ENCODE measurements at places on chromosomes 11 and 22. TPM values are rescaled to one million over a fixed set of nuclear protein-coding genes. Genes with fewer than 3 reads are reported as not detected.

CDKN1C gene
- total RNA-seq, result 0.19 TPM

PATZ1 gene
- 27.3 TPM for total RNA-seq

MOV10L1 gene
- not detected for total RNA-seq

POLR2L gene
- total RNA-seq, result 137 TPM

MGAT3 gene
- 38.5 TPM for total RNA-seq

SCN4B gene
- total RNA-seq, result not detected

VPS11 gene
- 25.9 TPM for total RNA-seq

PDGFD gene
- 0.08 TPM for total RNA-seq

GAS2 gene
- 29.2 TPM for total RNA-seq

HBD gene
- not detected for total RNA-seq

TCN2 gene
- 10.3 TPM for total RNA-seq

PIWIL4 gene
- 0.53 TPM for total RNA-seq

PRG3 gene
- total RNA-seq, result not detected

CASP5 gene
- not detected for total RNA-seq

KRTAP5-9 gene
- not detected for total RNA-seq

SMTNL1 gene
- not detected for total RNA-seq

TSSK2 gene
- total RNA-seq, result not detected

THRSP gene
- total RNA-seq, result not detected

OR51B6 gene
- total RNA-seq, result not detected

DEUP1 gene
- total RNA-seq, result not detected

PAX6 gene
- 0.53 TPM for total RNA-seq

CLCF1 gene
- total RNA-seq, result 1.3 TPM

OR52K1 gene
- total RNA-seq, result not detected

OR8A1 gene
- not detected for total RNA-seq

MS4A4A gene
- 0.88 TPM for total RNA-seq

RTL10 gene
- total RNA-seq, result 17.9 TPM

OR6T1 gene
- not detected for total RNA-seq

ZMAT5 gene
- total RNA-seq, result 25.7 TPM

Data from GM12878 (cell line).